HCT116 (cell line): ENCODE measurements at places on chromosomes 6 and 20.
A peak's percentile ranks its signal among the peaks of the same experiment; 100 is the strongest.

GRCh38 chr6:35602133-35602946 lies 86.4 kb downstream of the FKBP5 start:
- DNase-seq: no peak

- no peak for DNase-seq
These were observed 3.2 kb upstream of the PMEPA1 start for GRCh38 chr20:57712851-57713504.

DNA sequence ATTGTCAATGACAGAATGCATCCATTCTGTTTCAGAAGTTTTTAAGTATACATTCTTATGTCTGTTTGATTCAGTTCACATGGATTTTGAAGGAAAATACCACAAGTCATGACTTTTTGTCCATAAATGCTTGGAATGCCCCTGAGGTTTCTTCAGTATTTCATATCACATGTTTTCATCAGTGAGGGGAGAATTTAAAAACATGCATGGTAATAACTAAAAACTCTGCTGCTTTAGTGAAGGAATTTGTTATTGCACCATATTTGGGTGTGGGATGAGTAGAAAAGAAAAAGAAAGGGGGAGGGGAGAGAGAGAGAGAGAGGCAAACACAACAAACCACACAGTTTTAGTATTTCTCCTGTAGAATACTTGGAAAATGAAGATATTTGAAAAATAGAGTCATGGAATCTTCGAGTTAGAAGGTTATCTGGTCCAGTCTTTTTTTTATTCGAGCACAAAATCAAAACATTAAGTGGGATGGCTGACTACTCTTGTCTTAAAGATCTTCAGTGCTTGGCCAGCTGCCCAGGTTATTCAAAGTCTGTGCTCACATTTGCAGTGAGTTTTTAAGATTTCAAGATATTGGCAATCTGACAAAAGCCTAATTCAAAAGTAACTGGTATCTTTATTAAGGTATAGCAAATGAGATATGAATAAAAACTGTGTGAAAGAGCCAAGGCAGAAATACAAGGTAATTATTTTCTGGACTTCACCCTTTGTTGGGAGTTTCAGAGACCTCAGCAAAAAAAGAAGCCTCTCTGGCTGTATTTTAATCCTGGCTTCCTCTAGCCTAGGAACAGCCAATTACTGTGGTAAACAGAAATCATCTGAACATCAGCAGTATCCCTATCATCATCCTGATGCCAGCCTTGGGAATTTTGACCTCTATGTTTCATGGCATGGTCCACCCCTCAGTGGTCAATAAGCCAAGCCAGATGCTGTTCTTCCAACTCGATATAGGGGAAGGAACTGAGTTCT lies 687.9 kb upstream of the CITED2 start:
- DNase-seq: no peak

DNA sequence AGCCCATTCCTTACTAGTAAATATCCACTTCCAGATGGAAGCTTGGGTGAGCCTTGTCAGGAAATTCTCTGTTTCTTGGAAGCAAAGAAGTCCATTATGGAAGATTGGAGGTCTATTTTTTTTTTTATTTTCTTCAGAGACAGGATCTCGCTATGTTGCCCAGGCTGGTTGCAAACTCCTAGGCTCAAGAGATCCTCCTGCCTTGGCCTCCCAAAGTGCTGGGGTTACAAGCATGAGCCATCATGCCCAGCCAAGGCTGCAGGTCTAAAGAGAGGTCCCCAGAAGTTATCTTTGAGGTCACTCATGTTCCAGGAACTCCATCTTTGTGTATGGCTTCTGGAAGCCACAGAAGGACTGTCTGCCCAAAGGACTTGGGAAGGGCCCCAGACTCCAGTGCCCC lies 255.3 kb downstream of the LY86 start:
- no peak for DNase-seq

DNA sequence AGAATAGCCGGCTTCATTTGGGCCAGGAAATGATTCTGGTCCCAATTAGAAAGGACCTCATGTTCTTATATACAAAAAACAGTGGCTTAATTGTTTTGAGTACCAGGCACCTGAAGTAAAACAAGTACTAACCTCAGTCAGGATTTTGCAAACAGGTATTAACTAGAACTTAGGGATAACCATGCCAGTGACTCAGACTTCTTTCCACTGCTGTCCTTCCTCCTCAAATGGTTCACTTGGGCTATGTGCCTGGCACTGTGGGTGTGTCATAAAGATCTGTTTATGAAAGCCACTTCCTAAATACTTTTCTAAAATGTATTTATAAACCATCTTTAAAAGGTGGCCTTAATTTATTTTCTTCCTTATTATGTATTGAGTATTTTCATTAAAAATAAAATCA lies 10.7 kb downstream of the CLDN20 start:
- DNase-seq: no peak

DNA sequence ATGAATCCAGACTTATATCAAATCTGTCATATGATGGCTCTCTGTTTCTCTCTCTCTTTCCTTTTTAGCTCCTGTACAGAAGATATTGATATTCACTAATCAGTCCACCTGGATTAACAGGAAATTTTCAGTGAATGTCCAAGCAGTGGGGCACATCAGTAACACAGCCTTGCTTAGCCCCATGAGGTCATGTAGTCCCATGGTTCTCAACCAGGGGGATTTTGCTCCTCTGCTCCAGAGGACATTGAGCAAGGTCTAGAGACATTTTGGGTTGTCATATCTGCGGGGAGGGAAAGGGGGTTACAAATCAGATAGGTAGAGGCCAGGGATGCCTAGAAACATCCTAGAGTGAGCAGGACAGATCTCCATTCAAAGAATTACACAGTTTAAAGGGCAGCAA lies 810 bp downstream of the GSTA1 start:
- no peak for DNase-seq

GRCh38 chr20:35317416-35318210 lies 25.4 kb upstream of the FAM83C start:
- no peak for DNase-seq

DNA sequence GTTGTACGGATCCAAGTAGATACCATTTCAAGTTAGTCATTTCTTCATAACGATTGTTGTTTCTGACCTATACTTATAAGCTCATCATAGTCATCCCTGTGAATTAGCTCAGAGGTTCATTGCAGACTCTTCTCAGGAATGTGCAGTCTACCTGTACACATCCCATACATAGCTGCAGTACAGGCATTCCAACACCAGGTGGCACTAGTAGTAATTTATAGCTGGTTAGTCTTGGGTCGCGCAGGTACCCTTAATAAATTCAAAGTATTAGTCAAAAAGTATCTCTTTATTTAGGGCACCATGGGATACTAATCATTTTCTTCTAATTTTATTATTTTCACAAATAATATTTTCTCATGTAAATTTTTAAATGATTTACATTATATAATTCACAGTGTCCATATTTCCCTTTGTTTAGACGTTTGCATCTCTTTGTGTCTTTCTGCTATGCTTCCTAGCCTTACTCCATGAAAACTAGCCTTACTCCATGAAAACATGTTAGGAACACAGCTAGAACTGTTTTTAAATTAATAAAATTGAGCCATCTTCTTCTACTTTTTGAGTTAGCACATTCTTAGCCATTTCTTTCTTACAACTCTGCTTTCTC lies 128.6 kb upstream of the FAM83B start:
- DNase-seq: peak; percentile 63

DNA sequence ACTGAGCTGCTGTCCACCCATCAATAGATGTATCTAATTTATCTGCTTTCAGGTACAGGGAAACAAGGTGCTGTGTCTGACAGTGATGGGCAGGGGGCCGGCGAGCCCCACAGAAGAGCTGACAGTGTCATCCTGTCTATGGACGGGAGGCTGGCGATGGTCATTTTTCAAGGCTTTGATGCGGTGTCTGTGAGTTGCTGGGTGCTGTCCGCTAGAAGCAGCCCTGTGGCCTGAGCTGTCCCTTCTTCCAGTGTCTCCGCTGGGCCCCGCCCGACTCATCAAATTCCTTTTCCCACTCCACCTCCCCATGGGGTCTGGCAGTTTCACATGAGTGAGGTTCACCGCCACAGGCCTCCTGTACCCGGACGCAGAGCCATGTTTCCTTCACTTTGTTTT lies 161.4 kb upstream of the PMEPA1 start:
- no peak for DNase-seq

- peak; percentile 57 for DNase-seq
These were observed 56.8 kb downstream of the KCNS1 start for GRCh38 chr20:45044084-45044573.

GRCh38 chr6:34178357-34179105 lies 32.6 kb upstream of the GRM4 start:
- no peak for DNase-seq

DNA sequence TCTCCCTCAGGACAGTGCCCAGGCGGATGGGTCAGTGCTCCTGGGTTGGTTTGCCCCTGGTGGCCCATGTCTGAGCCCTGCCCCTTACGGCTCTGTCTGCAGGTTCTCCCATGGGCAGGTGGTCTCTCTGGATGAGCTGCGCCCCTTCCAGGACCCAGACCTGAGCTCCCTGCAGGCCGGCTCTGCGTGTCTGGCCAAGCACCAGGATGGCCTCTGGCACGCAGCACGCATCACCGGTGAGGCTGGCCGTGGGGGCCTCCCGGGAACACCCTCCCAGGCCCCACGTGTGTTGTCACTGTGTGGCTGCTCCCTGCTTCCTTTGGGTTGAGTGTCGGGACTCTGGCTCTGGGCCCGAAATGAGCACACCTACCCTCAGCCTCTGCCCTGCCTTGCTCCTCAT lies 3.3 kb upstream of the LIME1 start:
- no peak for DNase-seq

DNA sequence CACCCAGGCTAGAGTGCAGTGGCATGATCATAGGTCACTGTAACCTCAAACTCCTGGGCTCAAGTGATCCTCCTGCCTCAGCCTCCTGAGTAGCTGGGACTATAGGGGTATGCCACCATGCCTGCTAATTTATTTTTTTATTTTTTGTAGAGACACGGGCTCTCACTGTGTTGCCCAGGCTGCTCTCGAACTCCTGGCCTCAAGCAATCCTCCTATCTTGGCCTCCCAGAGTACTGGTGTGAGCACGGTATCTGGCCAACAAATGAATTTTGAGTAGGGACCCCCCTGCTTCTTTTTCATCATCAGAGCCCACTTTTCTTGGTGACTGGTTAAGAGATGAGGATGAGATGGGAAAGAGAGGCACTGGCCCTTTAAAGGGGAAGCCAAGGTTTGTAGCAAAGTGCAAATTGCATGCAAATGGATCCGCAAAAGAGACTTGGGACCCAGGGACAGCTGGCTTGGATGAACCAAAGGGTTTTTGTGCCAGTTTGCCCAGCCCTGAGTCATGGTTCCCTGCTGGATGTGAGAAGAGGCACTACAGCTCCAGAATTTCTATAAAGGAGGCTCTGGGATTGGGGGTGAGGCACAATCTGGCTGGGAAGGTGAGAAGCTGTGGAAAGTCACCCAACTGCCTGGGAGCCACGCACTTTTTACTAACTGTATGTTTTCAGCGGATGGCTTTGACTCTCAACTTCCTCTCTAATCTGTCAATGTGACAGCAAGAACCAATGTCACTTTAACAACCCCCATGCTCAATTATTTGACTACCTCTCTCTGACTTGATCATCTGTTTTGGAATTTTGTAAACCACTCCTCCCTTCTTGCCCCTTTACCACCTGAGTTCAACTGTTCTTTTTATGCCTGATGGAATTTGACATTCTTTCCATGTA lies 58.7 kb upstream of the RNF24 start:
- no peak for DNase-seq

GRCh38 chr6:149160943-149161342 lies 156.6 kb upstream of the TAB2 start:
- DNase-seq: no peak

- no peak for DNase-seq
These were observed 55.0 kb upstream of the BHLHE23 start for GRCh38 chr20:63061771-63062100.

- peak; percentile 3 for DNase-seq
These were observed 40.2 kb downstream of the INSM1 start for GRCh38 chr20:20407891-20408805.

DNA sequence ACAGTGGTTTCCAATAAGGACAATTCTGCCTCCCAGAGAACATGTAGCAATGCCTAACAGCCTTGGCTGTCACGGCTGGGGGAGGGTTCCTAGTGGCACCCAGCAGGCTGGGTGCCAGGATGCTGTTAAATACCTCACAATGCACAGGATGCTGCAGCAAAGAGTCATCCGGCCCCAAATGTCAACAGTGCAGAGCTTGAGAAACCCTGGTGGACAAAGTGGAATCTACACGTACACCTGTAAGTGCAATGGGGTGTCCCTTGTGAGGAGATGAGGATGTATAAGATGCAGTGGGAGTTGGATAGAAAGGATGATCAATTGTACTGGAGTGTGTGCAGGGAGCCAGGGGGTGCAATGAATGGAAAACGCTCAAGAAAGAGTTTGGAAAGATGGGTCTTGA lies 142.4 kb downstream of the FNDC1 start:
- DNase-seq: no peak

DNA sequence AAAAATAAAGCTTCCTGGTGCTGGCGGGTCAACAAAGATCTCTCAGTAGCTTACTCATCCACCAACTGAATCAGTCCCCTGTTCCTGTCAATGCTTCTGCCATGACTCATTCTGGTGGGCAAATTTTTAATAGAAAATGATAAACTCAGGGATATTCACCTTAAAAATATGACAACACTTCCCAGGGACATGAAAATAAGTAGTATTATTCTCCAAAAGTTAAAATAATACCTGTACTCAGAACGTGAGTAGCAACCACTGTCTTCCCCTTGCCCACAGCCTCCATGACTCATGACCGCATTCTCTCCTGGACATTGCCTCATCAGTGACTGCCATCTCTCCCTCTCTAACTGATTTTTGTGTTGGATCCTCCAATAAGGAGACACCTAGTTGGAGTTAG lies 552.3 kb downstream of the KIF16B start:
- no peak for DNase-seq

GRCh38 chr20:37260923-37261322 lies 691 bp downstream of the GHRH start:
- no peak for DNase-seq

GRCh38 chr20:2778602-2779321 lies 21.7 kb downstream of the CPXM1 start:
- no peak for DNase-seq

DNA sequence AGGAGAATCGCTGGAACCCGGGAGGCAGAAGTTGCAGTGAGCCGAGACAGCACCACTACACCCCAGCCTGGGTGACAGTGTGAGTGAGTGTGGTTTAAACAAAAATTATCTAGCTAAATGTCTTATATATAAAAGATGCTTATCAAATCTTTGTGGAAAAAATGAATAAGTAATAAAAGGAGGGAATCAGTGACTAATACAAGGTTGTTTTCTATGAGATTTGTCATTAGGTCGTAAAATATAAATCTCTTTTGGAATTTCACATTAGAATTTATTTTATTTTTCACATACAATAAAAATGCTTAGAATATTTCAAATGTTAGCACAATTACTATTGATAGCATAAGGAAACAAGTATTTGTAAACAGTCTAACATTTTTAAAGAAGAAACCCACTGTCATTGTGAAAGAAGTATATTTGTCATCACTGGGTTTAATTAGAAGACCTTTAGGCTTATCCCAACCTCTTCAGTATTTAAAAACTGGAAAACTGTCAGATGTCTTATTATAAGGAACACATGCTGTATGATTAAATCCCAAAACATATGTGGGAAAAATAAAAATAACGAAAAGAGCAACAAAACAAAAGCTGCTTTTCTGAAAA lies 47.1 kb downstream of the ASCC3 start:
- no peak for DNase-seq
